ENCODE measurements at places on chromosomes 3 and 15.
A peak's percentile ranks its signal among the peaks of the same experiment; 100 is the strongest.

DNA sequence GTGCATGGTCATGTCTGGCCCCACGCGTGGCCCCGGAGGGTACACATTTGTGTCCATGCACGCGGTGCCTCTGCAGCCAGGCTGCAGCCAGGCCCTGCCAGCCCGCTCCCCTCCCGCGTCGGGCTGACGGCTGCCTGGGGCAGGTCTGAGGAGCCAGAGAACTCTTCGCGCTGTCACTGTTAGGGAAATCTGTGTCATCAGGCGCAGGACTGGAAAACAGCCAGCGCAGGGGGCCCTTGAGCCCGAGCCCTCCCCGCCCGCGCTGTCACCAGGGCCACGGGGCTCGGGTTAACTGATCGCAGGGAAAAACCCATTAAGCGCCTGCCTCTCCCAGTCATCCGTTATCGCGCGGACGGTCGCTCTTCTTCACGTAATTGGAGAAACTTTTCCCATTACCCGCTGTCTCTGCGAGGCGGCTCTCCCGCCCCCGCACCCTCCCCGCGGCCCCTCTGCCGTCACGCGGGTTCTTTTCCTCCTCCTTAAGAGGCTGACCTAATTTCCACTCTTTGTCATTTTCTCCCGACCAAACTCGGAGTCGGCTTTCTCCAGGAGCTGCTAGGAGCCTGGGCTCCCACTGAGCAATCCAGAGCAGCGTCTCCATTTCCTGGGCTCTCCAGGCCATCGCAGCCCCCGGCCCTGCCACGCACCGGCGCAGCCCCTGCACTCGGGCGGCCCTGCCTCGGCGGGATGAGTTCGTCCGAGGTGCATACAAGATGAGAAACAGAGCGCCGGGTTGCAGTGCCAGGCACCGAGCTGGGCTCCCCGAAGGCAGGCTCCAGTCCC, 57.5 kb upstream of the PRR23E start:
- peak; percentile 3 for DNase-seq

- no peak for DNase-seq
These were observed 464.1 kb downstream of the NTRK3 start for GRCh38 chr15:87792250-87793040.

- DNase-seq: no peak
These were observed 46.5 kb downstream of the TMEM39A start for GRCh38 chr3:119416873-119417272.

DNA sequence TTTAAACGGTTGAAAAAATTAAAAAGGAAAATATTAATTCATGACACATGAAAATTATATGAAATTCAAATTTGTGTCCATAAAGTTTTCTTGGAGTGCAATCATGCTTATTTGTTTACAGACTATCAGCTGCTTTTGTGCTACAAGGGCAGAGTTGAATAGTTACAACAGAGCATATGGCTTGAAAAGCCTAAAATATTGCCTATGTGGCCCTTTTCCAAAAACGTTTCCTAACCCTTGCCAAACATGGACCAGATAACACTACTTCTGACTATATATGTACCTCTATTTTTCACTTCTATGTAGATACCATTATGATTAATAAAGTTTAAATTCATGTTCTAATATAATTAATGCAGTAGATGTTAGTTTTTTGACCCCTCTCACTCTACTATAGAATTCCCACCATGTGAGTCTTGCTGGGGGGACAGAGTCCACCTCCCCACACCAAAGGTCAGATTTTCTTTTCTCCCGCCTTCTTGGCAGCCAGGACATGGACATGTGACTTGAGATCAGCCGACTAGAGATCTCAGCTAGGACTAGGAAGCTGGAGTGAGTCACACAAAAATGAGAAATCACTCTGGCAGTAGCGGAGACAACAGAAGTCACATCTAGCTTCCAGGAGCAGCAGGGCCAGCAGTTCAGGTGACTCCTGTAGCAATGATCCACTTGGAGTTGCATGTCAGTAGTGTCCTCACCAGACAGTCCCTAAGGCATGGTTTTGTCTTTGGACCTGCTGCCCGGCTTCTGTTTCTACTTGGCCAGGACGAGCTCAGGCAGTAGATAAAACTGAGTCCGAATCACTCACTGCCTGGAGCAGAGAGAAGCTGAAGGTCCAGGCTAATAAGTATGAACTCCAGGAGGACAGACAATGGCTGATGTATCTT, 22.4 kb downstream of the CIAO2A start:
- DNase-seq: no peak

DNA sequence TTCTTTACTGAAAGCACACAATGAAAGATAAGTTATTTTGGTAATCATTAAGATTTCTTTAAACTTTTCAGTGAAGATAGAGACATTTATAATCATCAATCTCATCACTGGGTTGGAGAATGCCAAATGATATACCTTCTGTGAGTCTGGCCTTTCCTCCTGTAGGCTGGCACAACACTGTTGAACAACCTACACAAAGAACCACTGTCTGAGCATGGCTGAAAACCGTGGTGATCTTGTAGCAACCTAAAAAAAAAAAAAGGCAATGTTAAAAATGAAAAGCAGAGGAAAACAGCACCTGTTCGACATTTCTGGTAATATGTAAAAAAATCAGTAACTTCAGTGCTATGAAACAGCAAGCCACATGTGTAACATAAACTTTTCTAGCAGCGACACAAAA, 1.8 kb downstream of the RPS27L start:
- DNase-seq: no peak

All from KBM-7 (cell line).